Activated effector memory CD4-positive, alpha-beta T cell treated with anti-CD3 and anti-CD28 coated beads, Interleukin-2, amount 50 U/mL, for 16 hours (primary cell): ENCODE measurements at places on chromosomes 6 and 20.

- DNase-seq = no peak
These were observed 526.1 kb upstream of the MARCKS start for GRCh38 chr6:113331021-113331420.

DNA sequence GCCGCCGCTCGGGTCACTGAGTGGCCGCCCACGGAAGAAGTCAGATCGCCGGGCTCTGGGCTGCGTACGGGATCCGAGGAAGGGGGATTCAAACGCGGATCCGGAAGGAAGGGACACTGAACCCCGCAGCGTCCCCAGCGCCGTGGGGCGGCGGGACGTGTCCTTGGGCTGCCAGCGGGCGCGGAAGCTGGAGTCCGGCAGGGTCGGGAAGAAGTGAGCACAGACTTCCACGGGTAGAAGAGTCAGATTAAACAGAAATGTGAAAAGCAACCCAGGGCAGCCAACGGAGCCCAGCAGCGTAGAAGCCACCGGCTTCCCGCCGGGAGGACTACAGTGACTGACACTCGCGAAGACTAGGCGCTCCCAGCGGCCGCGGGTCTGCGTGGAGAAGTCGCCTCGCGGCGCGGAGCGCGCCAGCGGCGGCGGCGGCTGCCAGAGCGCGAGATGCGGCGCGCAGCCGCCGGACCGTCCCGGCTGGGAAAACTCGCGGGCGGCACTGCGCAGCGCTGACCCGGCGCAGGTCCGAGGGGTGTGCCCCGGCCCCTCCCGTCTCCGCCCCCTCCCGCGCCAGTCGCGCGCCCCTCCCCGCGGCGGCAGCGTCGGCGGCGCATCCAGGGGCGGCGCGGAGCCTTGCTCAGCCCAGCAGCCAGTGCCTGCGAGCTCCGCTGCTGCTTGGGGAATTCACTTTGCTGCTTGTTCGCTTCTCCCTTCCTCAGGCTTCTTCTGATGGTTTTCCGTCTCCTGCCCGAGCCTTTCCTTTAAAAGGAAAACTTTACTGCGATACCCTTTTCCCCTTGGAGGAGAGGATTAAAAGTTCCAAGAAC, at the start of gene SAMD5:
Gene SAMD5, plus strand, starts transcription at position 649 of the 824 bp plus-strand sequence. CDS start 239 bp downstream, outside the sequence.
- no peak for DNase-seq

- DNase-seq = no peak
These were observed 79.7 kb upstream of the NFATC2 start for GRCh38 chr20:51622004-51622874.

- DNase-seq = no peak
These were observed 154.6 kb downstream of the RFPL4B start for GRCh38 chr6:112501705-112502104.

DNA sequence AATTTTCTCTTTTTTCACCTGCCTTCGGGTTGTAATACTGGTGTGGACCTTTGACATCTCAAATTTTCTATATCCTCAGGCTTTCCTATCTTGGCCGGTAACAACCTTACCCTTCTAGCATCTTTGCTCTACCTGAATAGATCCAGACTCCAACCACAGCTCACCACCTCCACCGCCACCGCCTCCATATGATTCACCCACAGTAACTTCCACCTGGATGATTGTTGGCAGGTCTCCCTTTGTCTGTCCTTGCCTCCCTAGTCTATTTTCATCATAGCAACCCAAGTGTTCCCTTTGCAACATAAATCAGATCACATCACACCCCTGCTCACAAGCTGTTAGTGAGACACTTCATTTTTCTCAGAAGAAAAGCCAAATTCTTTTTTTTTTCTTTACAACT, 525.8 kb upstream of the POU3F2 start:
- DNase-seq = no peak

GRCh38 chr6:135887069-135887468, 35.6 kb downstream of the PDE7B start:
- no peak for DNase-seq

DNA sequence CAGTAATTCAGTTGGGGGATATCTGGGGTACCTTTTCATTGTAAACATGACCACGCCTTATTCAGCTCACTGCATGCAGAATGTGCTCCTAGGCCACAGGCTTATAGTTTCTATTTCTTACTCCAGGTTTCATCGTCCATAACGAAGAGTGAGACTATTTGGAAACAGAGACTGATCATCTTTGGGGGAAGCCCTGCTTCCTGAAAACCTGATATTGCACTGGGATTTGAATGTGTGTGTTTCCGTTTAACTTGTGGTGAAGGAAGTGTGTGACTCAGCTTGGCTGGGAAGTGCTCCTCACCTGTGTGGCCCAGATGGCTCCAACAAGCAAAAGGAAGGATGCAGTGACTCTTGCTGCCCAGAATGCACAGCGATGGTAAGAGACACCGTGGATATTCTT, 19.6 kb upstream of the LTV1 start:
- no peak for DNase-seq

DNA sequence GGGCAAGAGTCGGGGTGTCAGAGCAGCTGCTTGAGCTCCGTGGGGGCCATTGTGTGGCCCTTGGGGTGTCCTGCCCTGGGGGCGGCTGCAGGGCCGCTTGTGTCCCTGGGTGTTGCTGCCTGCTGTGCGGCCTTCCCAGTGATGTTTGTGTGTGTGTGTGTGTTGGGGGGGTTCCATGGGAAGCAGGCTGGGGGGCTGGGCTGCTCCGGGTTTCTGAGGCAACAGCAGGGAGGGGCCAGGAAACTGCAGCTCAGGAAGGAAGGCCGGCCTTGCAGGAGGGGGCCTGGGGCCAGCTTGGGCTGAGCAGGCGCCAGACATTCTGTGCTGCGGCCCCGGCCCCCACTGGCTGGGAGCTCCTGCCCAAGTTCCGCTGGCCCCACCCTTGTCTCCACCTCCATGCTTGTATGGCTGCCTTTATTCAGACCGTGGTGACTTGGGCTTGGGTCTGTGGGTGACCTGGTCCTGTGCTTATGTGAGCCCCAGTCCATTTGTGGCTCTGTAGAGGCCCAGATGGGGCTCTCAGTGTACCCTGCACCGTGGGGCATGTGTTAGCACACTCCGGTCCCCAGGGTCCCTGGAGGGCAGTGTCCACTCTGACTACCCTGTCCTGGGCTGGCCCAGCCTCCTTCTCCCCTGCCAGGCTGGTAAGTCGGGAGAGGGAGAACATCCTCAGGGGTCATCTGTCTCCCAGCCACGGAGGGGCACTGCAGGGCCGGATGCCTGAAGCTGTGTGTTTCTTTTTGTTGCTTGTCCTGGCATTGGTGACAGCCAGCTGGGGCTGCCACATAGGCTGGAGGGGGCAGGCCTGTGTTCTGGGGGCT, 4.6 kb upstream of the SOX18 start:
- no peak for DNase-seq

GRCh38 chr6:137291441-137291840, 72.3 kb upstream of the IFNGR1 start:
- DNase-seq = no peak

DNA sequence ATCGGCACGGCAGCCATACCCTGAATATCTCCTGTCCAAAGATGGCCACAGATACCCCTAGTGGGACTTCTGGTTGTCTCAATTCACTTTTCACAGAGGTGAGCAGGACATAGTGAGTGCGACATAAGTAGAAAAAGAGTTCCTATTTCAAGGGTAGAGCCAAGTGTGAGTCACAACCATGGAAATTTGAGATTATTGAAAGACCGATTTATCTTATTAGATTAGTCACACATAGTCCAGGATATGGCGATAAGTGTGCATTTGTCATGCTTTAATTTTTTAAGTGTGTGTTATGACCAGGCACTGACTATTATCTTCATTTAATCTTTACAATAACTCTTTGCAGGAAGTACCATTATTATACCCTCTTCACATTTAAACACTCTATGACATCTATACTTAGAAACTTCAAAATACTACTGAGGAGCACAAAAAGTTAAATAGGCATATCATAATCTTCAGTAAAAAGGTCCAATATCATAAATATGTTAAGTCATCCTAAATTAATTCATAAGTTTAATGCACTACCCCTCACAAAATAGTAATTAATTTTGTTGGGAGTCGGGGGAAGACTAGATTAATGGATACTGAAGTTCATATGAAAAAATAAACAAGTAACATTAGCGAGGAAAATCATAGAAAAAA, 13.4 kb upstream of the TNFAIP3 start:
- no peak for DNase-seq

- no peak for DNase-seq
These were observed 46.3 kb downstream of the GNAS start for GRCh38 chr20:58898629-58899408.

DNA sequence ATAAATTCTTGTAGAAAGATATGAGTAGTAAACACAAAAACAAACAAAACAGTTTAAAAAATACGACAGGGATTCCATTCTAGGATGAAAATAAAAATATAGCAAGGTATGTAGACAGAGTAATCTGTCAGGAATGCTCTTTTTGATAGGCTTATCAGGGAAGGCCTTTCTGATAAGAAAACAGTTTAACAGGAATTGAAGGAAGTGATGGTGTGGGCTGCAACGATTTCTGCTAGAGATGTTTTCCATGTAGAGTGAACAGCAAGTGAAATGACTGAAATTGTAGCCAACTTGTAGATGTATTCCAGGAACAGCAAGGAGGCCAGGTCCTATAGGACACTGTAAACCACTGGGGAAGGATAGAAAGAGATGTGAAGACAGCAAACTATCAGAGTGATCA, 689.7 kb upstream of the GJE1 start:
- no peak for DNase-seq

DNA sequence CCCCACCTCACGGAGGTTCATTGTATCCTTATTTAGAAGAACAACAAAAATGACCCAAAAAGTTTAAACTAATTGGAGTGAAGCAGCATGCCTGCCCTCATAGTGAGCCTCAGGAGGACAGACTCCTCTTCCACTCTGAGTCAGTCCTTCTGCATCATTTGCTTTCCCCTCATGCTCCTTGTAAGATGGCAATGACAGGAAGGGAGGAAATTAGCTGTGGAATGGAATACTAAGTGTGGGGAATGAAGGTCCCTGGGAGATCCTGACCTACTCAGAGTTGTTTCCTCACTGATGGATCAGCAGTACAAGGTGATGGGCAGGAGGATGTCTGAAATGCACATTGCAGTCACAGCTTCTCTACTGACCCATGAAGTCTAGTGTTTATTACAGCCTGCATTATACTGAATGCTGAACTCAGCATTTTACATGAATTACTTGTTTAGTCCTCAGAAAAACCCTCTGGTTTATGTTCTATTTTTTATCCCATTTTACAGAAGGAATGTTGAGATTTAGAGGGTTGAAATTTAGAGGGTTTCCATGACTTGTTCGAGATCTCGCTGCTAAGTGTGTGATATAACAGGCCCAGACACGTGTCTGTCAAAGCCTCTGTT, 212.0 kb upstream of the PCSK2 start:
- no peak for DNase-seq

- DNase-seq = no peak
These were observed 31.0 kb downstream of the IBTK start for GRCh38 chr6:82216549-82216948.
